ENCODE measurements at places on chromosomes 12 and 14. TPM values are rescaled to one million over a fixed set of nuclear protein-coding genes. Genes with fewer than 3 reads are reported as not detected.

GRCh38 chr14:71056168-71056567 is 148.9 kb downstream of the PCNX1 start:
- peaks cover 24% of the 10 kb centered on the region for H3K36me3 ChIP-seq
- H3K4me1 ChIP-seq, result no peaks in the 10 kb centered on the region
- no peak overlapping the region for H3K4me3 ChIP-seq
- no peaks in the 10 kb centered on the region for H3K27me3 ChIP-seq

DNA sequence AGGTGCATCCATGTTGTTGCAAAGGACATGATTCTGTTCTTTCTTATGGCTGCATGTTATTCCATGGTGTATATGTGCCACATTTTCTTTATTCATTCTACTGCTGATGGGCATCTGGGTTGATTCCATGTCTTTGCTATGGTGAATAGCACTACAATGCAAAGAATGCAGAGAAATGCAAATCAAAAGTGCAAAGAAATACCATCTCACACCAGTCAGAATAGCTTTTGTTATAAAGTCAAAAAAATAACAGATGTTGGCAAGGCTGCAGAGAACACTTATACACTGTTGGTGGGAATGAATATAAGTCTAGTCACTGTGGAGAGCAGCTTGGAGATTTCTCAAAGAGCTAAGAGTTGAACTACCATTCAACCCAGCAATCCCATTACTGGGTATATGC is 99.2 kb downstream of the DHRS2 start:
- DNase-seq, result no peak
- H3K36me3 ChIP-seq, result no peaks in the 10 kb centered on the region
- H3K4me1 ChIP-seq, result no peaks in the 10 kb centered on the region
- H3K27me3 ChIP-seq, result no peaks in the 10 kb centered on the region

DNA sequence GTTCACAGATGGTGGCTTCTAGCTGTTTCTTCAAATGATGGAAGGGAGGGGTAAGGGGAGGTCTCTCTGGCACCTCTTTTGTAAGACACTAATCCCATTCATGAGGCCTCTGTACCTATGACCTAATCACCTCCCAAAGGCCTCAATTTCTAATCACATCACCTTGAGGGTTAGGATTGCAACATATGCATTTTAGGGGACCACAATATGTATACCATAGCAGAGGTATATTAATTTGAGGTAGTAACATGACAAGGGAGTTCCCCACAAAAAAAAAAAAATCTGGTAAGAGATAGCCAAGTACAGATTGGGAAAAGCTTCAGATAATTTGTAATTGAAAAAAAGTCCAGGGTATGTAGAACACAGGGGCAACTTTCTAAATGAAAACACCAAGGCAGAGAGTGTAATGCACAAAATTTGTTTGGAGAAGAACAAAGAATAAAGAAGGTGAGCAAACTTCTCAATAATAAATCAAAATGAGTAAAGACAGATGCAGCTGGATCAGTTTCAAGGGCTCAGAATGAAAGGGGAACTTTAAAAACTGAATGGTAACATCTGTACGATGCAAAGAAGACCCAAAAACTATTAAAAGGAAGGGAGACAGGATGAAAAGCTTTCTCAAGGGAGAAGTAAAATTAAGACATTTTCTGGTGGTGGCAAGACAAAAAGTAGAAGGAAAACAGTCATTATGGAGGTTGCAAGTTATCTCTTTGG is 125.5 kb upstream of the DCN start:
- no peaks in the 10 kb centered on the region for H3K36me3 ChIP-seq

The TEX52 gene
- total RNA-seq, result not detected

DNA sequence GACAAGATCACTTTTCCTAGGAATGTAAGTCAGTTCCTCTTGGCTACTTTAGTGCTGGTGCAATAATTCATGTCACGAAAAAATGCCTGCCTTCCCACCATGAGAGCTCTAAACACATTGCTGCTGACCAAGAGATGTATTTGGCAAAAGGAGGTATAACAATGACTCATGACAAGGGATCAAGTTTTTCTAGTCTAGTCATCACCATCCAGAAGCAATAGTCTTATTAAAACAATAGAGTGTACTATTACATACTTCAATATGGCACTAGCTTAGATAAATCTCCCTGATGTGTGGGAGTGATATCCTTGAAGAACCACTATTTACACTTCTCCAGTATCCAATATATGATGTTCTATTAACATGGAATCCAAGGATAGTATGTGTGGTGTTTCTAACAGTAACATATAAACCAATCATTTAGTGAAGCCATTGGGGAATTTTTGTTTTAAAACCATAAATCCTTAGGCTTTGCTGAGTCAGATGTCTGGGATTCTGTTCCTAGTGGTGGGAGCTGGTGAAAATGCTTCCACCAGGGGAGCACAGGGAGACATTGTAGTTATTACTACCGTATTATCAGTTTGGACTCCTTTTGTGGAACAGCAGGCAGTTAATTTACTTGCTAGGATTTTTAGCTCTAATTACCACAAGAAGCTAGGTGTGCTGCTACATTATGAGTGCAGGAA is 1387.5 kb downstream of the LRFN5 start:
- H3K4me3 ChIP-seq, result no peak overlapping the region
- no peaks in the 10 kb centered on the region for H3K36me3 ChIP-seq

GRCh38 chr14:93266127-93266526 is 59.1 kb downstream of the UBR7 start:
- no peak for DNase-seq
- H3K27ac ChIP-seq, result no peak overlapping the region
- no peaks in the 10 kb centered on the region for H3K27me3 ChIP-seq
- no peaks in the 10 kb centered on the region for H3K4me1 ChIP-seq

GRCh38 chr12:12506496-12506890 is 56.2 kb downstream of the DUSP16 start:
- DNase-seq, result peak; percentile 36
- H3K27me3 ChIP-seq, result no peaks in the 10 kb centered on the region
- no peaks in the 10 kb centered on the region for H3K36me3 ChIP-seq

The PROX2 gene
- total RNA-seq, result 0.31 TPM

- H3K36me3 ChIP-seq, result no peaks in the 10 kb centered on the region
- no peak overlapping the region for H3K27ac ChIP-seq
- DNase-seq, result peak; percentile 50
- peaks cover 44% of the 10 kb centered on the region for H3K27me3 ChIP-seq
- peaks cover 44% of the 10 kb centered on the region for H3K4me1 ChIP-seq
These were observed 6.3 kb downstream of the FLRT2 start for GRCh38 chr14:85535991-85536832.

DNA sequence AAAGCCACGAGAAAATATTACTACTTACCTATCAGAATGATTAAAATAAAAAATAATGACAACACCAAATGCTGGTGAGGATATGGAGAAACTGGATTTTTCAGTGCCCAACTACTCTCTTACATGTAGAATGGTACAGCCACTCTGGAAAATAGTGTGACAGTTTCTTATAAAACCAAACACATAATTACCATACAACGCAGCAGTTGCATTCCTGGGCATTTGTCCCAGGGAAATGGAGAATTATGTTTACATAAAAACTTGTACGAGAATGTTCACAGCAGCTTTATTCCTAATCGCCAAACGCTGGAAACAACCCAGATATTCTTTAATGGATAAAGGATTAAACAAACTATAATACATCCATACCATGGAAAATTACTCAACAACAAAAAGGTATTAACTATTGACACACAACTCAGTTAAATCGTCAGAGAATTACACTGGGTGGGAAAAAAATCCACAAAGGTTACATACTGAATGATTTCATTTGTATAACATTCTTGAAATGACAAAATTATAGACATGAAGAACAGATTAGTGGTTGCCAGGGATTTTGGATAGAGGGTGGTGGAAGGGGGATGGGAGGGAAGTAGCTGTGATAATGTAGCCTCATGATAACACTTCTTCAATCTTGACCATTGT is 35.4 kb downstream of the TAOK3 start:
- H3K27ac ChIP-seq, result no peak overlapping the region
- DNase-seq, result no peak
- no peak overlapping the region for H3K4me3 ChIP-seq

GRCh38 chr12:19198272-19198671 is 68.7 kb downstream of the PLEKHA5 start:
- peaks cover 52% of the 10 kb centered on the region for H3K4me1 ChIP-seq
- no peaks in the 10 kb centered on the region for H3K27me3 ChIP-seq
- no peak for DNase-seq
- no peak overlapping the region for H3K4me3 ChIP-seq

DNA sequence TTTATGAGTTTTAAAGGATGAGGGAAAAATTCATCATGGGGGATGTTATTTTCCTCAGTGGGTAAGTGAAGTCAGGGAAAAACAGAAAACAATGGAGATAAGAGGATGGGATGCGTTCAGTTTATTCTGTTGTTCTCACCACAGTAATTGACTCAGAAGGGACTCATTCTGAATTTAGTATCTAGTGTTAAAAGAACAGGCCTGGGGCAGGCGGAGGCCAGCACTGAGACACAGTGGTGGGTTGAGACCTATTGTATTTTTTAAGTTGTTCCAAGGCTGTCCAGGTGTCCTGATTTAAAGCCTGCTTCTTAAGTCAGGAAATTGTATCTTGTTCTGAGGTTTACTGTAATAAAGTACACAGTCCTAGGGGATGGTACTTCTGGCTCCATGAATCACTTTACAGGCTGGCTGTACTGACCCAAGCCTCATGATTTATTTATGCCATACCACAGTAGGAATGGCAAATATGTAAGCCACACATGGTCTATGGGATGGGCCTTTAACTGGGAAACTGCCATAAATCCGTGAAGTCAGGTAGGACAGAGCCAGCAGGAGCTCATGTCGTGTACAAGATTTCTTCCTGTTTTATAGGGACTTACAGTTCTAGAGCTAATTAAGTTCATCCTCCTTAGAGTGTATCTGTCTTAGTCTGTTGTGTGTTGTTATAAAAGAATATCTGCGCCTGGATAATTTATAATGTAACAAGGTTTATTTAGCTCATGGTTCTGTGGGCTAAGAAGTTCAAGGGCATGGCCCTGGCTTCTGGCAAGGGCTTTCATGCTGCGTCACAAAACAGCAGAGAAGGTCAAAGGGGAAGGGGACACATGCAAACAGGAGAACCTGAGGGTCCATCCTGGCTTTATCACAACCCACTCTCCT is 244.1 kb downstream of the FBXL14 start:
- no peaks in the 10 kb centered on the region for H3K4me1 ChIP-seq
- no peak overlapping the region for H3K27ac ChIP-seq
- no peaks in the 10 kb centered on the region for H3K27me3 ChIP-seq
- H3K36me3 ChIP-seq, result no peaks in the 10 kb centered on the region
- H3K4me3 ChIP-seq, result no peak overlapping the region

The SLCO1B3 gene
- total RNA-seq, result not detected

- H3K27me3 ChIP-seq, result no peaks in the 10 kb centered on the region
- peaks cover 14% of the 10 kb centered on the region for H3K4me1 ChIP-seq
- H3K27ac ChIP-seq, result no peak overlapping the region
- DNase-seq, result no peak
- no peaks in the 10 kb centered on the region for H3K36me3 ChIP-seq
These were observed 46.7 kb downstream of the BORCS5 start for GRCh38 chr12:12403264-12404248.

The TMPRSS12 gene
- total RNA-seq, result not detected

DNA sequence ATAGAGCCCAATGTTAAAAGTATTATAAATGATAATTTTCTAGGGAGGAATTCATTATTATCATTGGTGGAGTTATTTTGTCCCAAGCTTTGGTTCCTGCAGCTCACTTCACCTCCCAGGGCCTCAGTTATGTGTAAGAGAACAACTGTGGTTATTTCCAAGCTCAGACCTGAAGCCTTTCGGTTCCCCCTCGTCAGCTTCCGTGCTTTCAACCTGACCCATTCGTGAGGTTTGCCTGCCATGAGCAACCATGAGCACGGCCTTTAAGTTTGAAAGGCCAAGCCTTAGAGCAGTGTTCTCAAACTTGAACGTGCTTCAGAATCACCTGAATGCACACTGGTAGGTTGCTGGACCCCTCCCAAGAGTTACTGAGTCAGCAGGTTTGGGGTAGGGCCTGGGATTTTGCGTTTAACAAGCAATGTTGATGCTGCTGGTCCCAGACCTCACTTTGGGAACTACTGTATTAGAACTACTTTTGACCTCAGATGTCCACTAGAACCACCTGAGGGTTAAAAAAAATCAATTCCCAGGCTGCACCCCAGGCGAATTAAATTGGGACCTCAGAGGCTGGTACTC is 133.0 kb upstream of the PRMT8 start:
- no peak overlapping the region for H3K4me3 ChIP-seq
- no peak for DNase-seq
- H3K36me3 ChIP-seq, result no peaks in the 10 kb centered on the region

The LRCOL1 gene
- total RNA-seq, result not detected

DNA sequence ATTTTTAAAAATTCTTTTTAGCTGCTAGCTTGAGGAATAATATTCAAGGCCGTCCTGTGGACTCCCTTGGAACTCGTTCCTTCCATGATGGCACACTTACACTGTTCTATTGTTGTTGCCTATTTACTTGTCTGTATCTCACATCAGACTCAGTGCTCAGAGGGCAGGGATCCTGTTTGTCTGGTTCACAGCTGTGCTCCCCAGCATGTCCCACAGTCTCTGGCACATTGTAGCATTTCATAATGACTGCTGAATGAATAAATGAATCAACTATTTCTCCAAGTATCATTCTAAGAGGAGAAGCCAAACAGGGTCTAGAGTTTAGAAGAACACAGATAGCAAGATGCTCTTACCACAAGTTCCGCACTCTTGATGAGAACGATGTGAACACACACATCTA is 48.0 kb downstream of the NTN4 start:
- no peak overlapping the region for H3K27ac ChIP-seq
- no peaks in the 10 kb centered on the region for H3K36me3 ChIP-seq
- no peaks in the 10 kb centered on the region for H3K27me3 ChIP-seq
- H3K4me3 ChIP-seq, result no peak overlapping the region

The PPP4R4 gene
- 11.1 TPM for total RNA-seq

The POU6F1 gene
- total RNA-seq, result 2.6 TPM

Data from GM23338 (cell line).